ENCODE measurements at places on chromosomes 4 and X. TPM values are rescaled to one million over a fixed set of nuclear protein-coding genes. Genes with fewer than 3 reads are reported as not detected.

Gene CFAP47
- 0.91 TPM for polyA plus RNA-seq

Gene DCUN1D4
- 79.1 TPM for polyA plus RNA-seq

Gene ZGRF1
- polyA plus RNA-seq = 30.3 TPM

Gene HTRA3
- 7.2 TPM for polyA plus RNA-seq

Gene TLR2
- polyA plus RNA-seq = 9.8 TPM

Gene GC
- 0.18 TPM for polyA plus RNA-seq

Gene STK32B
- polyA plus RNA-seq = 11.1 TPM

DNA sequence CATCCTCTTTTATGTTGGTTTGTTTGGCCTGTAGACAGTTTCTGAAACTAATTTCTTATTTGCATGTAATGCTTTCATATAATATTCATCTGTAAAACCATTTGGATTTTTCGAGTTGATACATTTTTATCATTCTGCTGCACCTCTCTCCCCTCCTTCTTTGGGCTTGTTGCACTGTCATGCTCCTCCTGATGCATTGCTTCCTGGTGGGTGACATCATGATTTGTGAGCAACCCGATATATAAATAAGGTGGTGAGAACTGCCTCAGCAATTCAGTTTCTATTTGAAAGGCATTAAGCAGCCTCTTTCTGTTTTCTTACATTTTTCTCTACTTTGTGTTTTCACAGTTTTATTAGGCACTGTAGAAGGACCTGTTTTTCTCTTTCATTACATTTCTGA lies 515.7 kb downstream of the RPA4 start:
- DNase-seq = no peak

DNA sequence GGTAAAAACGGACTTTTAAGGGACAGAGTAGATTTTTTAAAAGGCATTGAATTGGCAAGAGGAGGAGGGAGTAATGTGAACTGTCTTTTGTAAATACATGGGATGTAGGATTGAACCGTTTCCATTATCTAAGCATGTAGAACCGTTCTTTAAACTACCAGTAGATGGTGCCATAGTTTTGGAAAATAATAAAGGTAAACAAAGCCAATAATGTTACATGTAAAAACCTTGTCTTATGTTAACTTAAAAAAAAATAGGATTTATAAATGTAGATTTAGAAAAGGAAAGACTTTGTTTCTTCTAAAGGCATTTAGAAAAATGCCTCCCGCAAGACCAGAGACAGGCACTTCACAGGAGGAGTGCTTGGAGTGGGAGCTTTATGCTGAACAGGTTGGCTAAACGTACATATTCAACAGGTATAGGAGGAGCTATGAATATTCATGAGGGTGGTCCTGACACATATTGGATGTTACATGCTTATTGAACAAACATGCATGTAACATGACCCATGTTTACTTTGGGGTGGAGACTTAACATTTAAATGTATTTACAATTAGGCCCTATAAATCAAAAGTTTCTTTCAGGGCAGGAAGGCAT lies 45.5 kb upstream of the FAM241A start:
- peak; percentile 61 for DNase-seq

- no peak for DNase-seq
Measured at GRCh38 chr4:170079981-170080380, 9.8 kb downstream of the AADAT start.

DNA sequence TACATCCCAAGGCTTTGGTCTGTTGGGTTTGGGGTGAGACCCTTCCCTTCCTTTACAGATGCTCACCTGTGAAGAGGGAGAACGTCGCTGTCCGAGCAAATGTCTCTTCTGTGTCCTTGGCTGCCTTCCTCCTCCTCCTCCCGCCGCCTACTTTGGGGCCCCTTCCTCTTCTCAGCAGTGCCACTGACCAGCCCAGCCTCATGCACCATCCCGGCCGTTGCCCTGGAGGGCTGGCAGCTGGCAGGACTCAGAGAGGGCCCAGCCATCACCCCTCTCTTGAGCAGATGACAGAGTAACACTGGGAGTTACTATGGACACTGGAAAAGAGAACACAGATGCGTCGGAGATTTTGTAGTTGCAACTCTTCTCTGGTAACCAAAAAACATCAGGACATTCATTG lies 68.2 kb downstream of the TRMT44 start:
- DNase-seq = no peak

- DNase-seq = peak; percentile 59
Measured at GRCh38 chr4:48780865-48781214, 761 bp upstream of the FRYL start.

DNA sequence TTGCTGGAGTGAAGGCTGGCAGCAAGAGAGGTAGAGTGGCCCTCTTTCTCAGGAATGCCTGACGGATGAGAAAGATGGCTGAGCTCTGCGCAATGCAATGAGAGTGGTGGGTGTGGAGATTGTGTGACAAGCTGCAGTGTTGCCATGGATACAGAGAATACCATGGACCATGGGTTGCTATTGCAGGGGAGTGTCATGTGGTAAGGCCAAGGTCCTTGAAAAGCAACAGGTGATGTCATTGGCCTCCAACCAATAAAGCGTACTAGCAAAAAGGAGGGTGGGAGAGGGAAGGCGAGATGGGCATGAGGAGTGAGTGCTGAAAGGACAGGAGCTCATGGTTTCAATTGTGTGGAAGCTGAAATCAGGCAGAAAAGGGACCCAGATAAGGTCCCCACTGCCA lies 1.8 kb downstream of the PNMA5 start:
- DNase-seq = no peak

DNA sequence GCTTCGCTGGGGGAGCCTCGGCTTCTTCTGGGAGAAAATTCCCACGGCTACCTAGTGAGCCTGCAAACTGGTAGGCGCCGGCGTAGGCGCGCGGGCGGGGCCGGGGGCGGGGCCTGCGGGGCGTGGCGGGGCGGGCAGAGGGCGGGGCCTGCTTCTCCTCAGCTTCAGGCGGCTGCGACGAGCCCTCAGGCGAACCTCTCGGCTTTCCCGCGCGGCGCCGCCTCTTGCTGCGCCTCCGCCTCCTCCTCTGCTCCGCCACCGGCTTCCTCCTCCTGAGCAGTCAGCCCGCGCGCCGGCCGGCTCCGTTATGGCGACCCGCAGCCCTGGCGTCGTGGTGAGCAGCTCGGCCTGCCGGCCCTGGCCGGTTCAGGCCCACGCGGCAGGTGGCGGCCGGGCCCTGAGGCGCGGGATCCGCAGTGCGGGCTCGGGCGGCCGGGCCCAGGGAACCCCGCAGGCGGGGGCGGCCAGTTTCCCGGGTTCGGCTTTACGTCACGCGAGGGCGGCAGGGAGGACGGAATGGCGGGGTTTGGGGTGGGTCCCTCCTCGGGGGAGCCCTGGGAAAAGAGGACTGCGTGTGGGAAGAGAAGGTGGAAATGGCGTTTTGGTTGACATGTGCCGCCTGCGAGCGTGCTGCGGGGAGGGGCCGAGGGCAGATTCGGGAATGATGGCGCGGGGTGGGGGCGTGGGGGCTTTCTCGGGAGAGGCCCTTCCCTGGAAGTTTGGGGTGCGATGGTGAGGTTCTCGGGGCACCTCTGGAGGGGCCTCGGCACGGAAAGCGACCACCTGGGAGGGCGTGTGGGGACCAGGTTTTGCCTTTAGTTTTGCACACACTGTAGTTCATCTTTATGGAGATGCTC lies at the start of gene HPRT1:
Gene HPRT1, plus strand, starts transcription at position 161 of the 857 bp plus-strand sequence. Its CDS starts 147 bp downstream, at position 308.
- peak; percentile 65 for DNase-seq

DNA sequence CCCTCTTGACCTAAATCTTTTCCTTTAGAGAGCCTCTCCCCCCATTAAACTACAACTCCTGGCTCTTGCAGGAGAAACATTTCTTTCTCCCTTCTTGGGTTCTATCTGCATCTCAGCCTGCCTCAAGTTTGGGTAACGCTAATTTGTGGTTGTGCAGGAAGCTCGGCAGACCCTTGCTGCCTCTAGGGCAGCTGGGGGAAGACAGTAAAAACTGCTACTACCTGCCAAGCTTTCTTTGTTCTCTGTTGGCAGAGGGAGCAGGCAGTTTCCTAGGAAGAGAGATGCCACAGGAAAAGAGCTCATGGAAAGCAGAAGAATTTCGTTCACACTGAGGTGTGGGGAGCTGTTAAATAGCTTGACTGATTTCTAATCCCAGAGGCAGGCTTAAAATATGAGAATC lies 555.6 kb upstream of the IGFBP7 start:
- DNase-seq = no peak

DNA sequence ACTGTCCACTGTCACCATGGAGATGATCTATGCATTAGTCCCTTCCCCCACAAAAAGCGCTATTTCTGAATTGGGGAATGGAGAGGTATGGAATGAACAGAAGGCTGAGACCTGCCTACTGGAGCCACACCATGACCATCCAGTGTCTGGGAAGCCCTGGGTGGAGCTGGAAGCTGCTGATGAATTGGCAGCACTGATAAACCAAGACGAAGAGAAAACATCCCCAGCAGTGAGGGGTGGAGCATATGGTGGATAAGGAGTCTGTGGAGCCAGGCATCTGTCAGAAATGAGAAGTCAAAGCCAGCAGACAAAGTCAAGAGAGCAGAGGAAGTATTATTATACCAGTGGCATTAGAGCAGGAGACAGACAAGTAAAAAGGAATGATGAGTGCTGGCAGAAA lies 13.2 kb downstream of the CC2D2A start:
- no peak for DNase-seq

- no peak for DNase-seq
Measured at GRCh38 chrX:54602563-54602962, 72.5 kb downstream of the GNL3L start.

DNA sequence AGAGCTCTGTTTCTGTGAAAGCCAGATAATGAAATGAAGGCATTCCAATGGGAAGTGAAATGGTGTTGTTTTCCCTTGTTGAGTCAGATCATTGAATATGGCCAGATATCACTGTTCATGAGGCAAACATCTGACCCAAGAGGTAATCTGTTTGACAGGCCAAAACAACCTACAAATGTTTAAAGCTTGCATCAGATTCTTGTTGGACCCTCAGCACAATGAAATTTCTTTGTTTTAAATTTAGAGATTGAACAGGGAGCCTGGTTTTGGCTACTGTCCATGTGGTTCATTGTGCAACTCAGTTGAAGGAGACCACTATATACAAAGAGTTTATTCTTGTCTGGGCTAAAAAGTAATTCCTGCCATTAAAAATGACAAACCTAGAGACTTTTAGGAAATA lies 159.1 kb downstream of the AFF2 start:
- no peak for DNase-seq

DNA sequence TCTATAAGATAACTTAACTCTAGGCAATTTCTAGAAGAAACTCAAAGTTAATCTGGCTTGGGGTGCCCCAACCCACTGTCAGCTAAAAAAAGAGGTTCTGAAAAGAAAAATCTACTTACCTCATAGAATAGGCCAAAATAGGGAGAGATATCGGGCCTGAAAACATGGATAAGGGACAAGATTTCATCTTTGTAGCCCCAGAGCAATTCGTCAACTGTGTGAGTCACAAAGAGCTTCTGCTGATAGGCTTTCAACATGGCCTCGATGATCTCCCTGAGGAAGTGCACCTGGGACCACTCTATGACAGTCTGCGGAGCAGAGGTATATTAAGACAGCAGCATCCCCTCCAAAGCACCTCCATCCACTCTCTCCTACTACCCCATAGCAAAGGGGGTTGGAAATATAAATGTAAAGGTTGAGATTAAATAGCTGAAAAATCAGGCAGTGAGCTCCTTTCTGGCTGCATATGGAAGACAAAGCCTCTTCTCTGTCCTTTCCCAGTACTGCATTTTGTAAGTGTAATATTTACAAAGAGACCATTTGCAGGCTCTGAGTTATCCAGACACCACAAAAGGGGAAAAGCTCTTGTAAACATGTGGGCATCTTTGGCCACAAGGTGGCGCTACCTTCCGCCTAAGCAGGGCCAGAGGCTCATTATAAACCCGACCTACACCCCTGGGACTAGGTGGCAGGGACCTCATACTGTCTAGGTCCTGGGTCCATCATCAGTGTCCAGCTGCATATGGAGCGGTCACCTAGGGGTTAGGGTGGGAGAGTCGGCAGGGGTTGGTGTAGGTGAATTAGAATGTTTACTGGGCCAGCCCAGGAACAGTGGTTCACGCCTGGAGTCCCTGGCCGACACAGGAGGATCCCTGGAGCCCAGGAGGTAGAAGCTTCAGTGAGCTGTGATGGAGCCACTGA lies 31.5 kb upstream of the NUP54 start:
- DNase-seq = peak; percentile 76

DNA sequence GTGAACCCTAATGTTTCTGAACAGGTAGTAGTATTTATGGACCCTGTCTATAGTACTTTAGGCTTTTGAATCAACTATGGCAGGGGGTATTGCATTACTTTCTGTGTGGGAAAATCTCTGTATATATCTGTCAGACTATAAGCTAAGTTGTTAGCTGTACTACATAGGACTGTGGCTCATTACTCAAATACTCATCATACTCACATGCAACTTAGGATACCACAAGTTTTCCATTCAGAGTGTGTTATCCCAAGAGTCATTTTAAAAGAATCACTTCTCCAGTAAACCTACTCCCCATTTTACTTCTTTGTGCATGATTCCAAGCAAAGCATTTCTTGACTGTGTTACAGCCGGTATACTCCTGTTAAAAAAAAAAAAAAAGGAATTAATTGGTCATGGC lies 95.6 kb downstream of the PHOX2B start:
- DNase-seq = no peak
